ENCODE measurements at places on chromosomes 2 and 18.

DNA sequence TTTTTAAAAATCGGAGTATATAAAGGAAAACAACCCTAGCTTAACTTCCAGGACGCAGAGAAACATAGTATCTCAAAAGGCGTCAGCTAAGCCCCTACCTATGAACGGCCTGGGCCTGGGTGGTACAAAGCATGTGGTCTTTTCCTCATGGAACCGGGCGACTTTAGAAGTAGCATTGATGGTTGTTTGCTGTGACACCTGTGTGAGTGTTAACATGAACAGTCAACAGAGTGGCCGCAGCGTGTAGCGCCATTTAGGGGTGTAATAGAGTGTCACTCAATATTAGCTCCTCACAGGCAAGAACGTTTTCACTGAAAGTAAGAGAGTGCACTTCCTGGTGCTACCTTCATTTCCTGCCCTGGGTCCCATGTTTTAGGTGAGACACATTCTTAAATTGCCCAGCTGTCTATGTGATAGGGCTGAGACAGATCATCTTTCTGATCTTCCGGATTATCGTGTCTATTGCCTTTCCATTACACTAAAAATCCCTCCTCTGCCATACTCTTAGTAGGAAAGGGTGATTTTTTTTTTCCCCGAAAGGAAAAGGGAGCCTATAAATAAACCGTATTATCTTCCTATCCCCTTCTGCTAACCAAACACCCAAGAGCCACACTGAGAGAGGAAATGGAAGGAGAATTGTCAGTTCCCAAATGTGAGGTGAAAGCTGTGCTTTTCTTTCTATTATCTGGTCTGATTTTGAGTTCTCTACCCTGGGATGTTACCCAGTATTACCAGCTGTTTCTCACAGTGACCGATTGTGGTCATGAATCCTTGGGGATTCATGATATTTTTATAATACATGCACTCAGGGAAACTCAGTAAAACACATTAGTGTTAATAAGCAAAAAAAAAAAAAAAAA is 1.3 kb downstream of the GORASP2 start:
- peak; percentile 33 for DNase-seq

DNA sequence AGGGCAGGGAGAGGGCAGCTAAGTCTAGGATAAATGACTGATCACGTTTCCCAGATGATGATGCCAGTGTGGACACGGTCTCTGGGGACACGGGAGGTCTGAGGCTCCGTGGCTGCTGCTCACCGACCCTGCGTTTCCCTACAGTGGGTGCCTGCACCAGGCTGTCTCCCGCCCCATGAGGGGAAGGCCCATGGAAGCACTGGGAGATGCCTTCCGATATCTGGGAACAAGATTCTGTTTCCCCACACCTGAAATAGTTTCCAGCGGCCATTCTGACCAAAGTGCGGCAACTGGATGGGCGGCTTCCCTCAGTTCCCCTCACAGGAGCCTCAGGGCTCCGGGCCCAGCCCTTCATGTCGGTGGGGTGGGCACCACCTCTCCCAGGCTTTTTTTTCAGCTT is 83.1 kb downstream of the EDAR start:
- no peak for DNase-seq

GRCh38 chr2:64551851-64552250 is 27.7 kb downstream of the AFTPH start:
- no peak for DNase-seq

DNA sequence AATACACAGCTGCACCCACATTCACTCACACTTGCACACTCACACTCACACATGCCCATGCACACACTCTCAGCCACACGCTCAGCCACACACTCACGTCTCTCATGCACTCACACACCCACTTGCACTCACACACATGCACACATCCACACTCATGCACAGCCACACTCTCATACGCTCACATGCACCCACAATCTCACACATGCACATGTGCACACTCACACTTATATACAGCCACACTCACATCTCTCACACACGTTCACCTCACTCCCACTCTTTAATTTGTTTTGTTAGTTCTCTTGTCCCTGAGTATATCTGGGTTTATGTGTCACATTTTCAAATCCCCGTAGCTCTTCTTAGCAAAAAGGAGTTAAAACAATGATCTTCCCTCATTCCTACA is 114.9 kb downstream of the LRATD1 start:
- no peak for DNase-seq

DNA sequence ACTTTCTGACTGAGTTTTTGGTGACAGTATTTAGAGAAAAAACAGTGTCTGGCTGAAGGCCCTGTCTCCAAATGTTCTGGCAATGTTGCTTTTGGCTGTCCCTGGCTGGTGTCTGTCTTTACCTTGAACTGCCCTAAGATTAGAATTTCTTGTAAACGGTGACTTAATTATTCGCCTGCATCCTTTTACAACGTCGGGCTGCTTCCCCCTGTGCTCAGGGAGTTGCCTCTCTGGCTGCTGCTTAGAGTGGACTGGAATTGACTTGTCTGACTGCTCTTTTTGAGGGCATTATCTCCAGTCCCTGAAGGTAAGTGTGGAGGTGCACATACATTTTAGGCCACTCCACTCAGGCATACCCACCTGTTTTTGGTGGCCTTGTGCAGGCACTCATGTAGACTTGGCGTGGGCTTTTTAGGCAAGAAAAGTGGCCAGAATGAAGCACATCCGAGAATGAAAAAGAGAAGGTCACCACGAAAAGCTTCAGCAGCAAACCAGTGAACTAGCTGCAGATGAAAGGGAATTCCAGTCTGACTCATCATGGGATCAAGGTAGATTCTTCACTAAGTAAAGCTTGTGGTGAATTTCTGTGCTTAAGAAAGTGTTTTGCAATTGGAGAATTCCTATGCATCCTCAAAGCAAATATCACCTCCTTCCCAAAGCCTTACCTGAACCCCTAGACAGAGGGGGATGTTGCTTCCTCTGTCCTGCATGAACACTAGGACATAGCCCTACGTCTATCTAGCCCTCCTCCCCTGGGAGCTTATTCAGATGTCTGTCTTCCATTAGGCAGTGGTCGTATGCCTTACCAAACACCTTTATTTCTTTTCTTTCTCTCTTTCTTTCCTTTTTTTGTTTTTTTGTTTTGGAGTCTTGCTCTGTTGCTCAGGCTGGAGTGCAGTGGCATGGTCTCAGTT is 230.3 kb upstream of the TRIB2 start:
- DNase-seq, result no peak

- DNase-seq, result no peak
These were observed 112.5 kb downstream of the MAP3K20 start for GRCh38 chr2:173187941-173188788.

GRCh38 chr2:112666761-112667122 is 21.0 kb downstream of the SLC20A1 start:
- DNase-seq, result no peak

DNA sequence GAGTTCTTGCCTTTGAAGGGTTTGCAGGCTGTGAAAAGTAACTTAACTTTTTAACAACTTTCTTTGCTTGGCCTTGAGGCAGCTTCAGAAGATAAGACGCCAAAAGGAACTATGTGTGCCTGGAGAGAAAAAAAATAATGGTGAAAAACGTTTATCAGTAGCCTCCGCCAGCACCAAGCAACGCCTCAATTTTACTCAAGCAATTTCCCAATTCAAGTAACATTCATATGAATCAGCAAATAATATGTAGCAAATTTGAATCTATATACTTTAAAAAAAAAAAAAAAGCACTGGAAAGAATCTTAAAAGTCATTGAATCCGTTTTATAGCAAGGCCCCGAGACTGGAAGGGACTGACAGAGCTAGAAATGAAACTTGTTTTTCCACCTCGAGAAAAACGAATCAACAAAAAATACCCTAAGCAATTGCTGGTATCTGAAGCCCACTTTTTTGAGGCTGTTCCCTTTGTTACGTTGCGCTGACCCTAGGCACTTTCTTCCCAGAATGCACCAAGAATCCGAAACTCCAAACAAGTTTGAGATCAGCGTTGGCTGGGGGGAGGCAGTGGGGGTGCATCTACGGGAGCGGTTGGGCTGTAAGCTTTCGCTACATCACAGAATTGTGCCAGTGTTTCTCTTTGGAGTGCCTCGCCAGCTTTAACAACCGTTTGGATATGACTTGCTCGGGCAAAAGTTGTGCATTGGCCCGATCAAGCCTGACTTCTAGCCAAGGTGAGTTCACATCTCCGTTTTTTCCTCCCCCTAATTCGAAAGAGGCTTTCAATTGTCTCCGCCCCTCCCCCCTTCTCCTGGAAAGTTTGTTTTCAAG is 2.7 kb upstream of the TGIF1 start:
- peak; percentile 45 for DNase-seq
